Cardiac atrium fibroblast (primary cell): ENCODE measurements at places on chromosomes 5 and 9. TPM values are rescaled to one million over a fixed set of nuclear protein-coding genes. Genes with fewer than 3 reads are reported as not detected.

The EDIL3 gene
- total RNA-seq, result 19.8 and 34.8 TPM in 2 replicates

The FOXD4L6 gene
- total RNA-seq, result not detected in 2 replicates

The BRD9 gene
- total RNA-seq, result 18.6 and 23.6 TPM in 2 replicates

The IL7R gene
- total RNA-seq, result 0.72 and 4.2 TPM in 2 replicates

The CYSRT1 gene
- not detected in 2 replicates for total RNA-seq

The LHX2 gene
- under 0.01 and 0.16 TPM in 2 replicates for total RNA-seq
